ENCODE measurements at places on chromosomes 11 and 22. TPM values are rescaled to one million over a fixed set of nuclear protein-coding genes. Genes with fewer than 3 reads are reported as not detected.

DNA sequence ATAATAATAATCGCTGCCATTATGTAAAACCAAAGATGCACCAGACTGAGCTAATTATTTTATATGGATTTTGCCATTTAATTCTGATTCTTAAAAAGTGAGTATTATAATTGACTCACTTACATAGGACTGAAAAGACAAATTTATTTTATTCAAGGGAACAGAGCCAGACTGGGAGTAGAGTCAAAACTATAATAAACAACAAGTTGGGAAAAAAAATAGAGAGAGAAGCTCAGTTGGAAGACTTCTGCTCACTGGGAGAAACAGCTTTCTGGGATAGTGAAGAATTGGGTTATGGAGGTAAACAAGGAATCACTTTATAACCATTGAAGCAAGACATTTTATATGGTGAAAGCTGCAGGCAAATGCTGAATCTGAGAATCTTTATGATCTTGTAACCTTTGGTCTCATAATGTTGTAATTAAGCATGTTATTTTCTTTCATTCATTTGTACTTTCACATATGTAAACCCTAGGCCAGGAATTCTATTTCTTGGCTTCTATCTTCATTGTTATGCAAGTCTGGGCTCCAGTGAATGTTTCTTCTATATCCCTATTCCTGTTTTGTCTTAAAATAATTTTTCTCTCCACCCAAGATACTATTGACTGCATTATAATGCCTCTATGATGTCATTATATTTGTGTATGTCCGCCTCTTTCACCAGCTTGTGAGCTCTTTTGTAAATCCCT is 725.3 kb upstream of the CCDC179 start:
- no peak overlapping the region for H3K4me3 ChIP-seq
- no peak overlapping the region for H3K27ac ChIP-seq
- DNase-seq, result no peak
- no peaks in the 10 kb centered on the region for H3K4me1 ChIP-seq

SLC35E4 gene
- polyA plus RNA-seq, result 1.6 TPM

DNA sequence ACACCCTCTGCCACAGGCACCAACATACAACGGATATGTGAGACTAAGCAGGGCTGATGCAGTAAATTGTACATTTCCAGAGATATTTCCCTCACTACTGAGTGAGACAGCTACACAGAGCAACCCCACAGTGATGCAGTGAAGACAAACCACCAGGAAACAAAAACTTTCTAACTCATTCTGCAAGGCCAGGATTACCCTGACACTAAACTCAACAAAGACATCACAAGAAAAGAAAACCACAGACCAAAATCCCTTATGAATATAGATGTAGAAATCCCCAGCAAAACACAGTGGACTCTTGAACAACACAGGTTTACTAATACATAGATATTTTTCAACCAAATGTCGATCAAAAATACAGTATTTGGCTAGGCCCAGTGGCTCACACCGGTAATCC is 1.5 kb upstream of the SLC7A4 start:
- no peak overlapping the region for H3K27ac ChIP-seq
- no peak overlapping the region for H3K4me3 ChIP-seq
- peaks cover 7% of the 10 kb centered on the region for H3K4me1 ChIP-seq
- no peaks in the 10 kb centered on the region for H3K36me3 ChIP-seq
- H3K27me3 ChIP-seq, result peaks cover 38% of the 10 kb centered on the region
- DNase-seq, result no peak

DNA sequence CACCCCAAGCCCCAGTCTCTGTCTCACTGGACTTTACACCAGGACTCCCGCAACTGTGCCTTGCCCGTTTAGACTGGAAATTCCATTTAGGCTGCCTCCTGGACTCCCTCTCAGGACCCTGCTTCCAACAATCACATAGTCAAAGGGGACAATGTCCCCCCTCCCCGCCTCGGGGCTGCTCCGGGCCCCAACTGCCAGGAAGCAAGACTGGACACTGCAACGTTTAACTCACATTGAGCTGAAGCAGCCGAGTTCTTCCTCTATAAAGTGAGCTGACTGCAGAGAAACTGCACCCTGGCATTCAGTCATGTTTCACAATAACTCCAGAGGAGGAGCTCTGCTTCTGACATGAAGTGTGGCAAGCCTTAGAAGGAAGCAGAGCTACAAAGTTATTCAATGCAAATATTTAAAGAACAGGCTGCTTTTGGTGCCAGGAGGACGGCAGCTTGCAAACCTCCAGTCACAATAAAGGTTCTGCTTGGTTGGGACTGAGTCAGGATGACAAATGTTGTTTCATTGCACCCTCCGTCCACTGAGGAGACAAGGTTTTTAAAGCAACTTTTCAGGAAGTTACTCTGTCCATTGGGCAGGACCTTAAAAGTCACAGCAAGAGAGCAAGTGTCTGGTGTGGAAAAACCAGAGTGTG is 19.9 kb downstream of the PACSIN2 start:
- no peaks in the 10 kb centered on the region for H3K27me3 ChIP-seq
- peaks cover 21% of the 10 kb centered on the region for H3K4me1 ChIP-seq
- DNase-seq, result no peak
- H3K36me3 ChIP-seq, result no peaks in the 10 kb centered on the region

ALG8 gene
- 30.7 TPM for polyA plus RNA-seq

MICAL2 gene
- 1.9 TPM for polyA plus RNA-seq

RIBC2 gene
- 0.48 TPM for polyA plus RNA-seq

GTSE1 gene
- polyA plus RNA-seq, result 2.8 TPM

PNPLA3 gene
- polyA plus RNA-seq, result not detected

MAJIN gene
- polyA plus RNA-seq, result 2.6 TPM

OR4A16 gene
- polyA plus RNA-seq, result not detected

DNA sequence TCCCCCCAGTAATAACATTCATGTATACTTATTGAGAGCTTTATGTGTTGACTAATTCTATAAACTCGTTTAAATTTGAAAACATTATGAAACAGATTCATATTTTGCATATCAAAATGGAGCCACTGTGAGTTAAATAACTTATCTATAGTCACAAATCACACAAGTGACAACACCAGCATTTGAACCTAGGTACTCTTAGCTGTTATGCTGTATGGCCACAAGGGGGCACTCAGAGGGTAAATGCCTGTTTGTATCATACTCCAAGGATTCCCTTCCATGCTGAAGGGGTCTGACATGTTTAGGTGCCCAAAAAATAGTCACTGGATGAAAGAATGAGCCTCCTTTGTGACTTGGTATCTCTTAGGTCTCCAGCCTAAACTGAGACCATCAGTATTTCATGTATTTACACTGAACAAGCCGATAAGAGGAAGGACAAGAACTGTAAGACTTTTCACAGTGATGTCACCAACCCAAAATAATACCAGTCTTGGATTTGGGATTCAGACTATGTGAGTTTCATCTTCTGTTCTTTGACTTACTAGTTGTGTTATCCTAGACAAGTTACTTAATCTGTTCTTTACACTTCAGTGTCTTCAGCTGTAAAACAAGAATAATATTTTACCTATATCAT is 12.2 kb upstream of the OR52D1 start:
- DNase-seq, result no peak
- no peaks in the 10 kb centered on the region for H3K36me3 ChIP-seq
- H3K27me3 ChIP-seq, result peaks cover 3% of the 10 kb centered on the region
- no peak overlapping the region for H3K4me3 ChIP-seq

GRCh38 chr11:127521413-127521812 is 520.8 kb upstream of the KIRREL3 start:
- no peak overlapping the region for H3K27ac ChIP-seq
- no peak overlapping the region for H3K4me3 ChIP-seq
- H3K36me3 ChIP-seq, result no peaks in the 10 kb centered on the region

- no peaks in the 10 kb centered on the region for H3K36me3 ChIP-seq
- no peak overlapping the region for H3K4me3 ChIP-seq
- H3K4me1 ChIP-seq, result peaks cover 23% of the 10 kb centered on the region
Measured at GRCh38 chr11:47152953-47153950, 23.4 kb downstream of the ARFGAP2 start.

TRIM49 gene
- not detected for polyA plus RNA-seq

GRIK4 gene
- 0.19 TPM for polyA plus RNA-seq

GRCh38 chr11:7657306-7658025 is 15.8 kb downstream of the CYB5R2 start:
- no peaks in the 10 kb centered on the region for H3K27me3 ChIP-seq
- DNase-seq, result no peak
- H3K4me3 ChIP-seq, result no peak overlapping the region

- no peak overlapping the region for H3K27ac ChIP-seq
- DNase-seq, result peak; percentile 56
- H3K27me3 ChIP-seq, result no peaks in the 10 kb centered on the region
- no peaks in the 10 kb centered on the region for H3K36me3 ChIP-seq
- no peak overlapping the region for H3K4me3 ChIP-seq
Measured at GRCh38 chr22:17587629-17588028, 24.3 kb downstream of the SLC25A18 start.

RASGRP2 gene
- 252 TPM for polyA plus RNA-seq

- no peaks in the 10 kb centered on the region for H3K27me3 ChIP-seq
- no peak overlapping the region for H3K27ac ChIP-seq
- no peaks in the 10 kb centered on the region for H3K36me3 ChIP-seq
- no peak overlapping the region for H3K4me3 ChIP-seq
- DNase-seq, result no peak
Measured at GRCh38 chr22:43298062-43298801, 44.9 kb downstream of the SCUBE1 start.

HBD gene
- polyA plus RNA-seq, result 1.0 TPM

DNA sequence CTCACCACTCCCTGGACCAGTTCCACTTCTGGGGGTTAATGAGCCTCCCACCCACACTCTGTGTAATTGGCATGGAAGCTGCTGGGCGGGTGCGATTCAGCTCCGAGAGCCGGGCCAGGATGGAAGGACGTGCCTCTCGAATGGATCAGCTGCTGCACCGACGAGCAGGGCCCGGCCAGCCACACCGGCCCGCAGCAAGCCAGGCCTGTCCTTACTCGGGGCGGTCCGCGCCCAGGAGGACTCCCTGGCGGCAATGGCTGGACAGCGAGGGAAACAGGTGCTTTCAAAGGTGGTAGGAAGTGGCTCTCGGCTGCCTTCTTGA is 4.3 kb upstream of the SHISAL1 start:
- no peak overlapping the region for H3K27ac ChIP-seq
- H3K27me3 ChIP-seq, result no peaks in the 10 kb centered on the region
- H3K4me3 ChIP-seq, result no peak overlapping the region
- DNase-seq, result no peak
- H3K4me1 ChIP-seq, result no peaks in the 10 kb centered on the region
- H3K36me3 ChIP-seq, result no peaks in the 10 kb centered on the region

GRCh38 chr22:23242473-23243001 is 62.2 kb downstream of the BCR start:
- H3K4me3 ChIP-seq, result no peak overlapping the region
- H3K36me3 ChIP-seq, result no peaks in the 10 kb centered on the region
- DNase-seq, result no peak
- H3K4me1 ChIP-seq, result peaks cover 53% of the 10 kb centered on the region
- H3K27ac ChIP-seq, result no peak overlapping the region

CCND1 gene
- 6.4 TPM for polyA plus RNA-seq

DNA sequence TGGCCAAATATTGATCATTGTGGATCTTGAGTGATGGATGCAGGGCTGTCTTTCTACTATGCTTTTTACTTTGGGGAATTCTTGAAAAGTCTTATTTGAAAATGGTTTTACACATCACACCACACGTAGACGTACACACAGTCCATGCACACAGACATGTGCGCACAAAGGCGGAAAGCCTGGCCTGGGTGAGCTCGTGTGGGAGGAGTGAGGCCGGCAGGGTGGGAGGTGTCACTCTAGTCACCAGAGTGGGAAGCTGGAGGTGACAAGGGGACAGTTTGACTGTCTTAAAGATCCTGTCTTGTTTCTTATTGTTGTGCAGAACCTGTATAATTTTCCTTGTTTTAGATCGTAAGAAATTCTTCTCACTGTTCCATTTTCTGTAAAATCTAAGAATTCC is 326.9 kb downstream of the TBC1D22A start:
- H3K27me3 ChIP-seq, result no peaks in the 10 kb centered on the region
- no peak overlapping the region for H3K4me3 ChIP-seq
- H3K27ac ChIP-seq, result no peak overlapping the region
- no peak for DNase-seq
- peaks cover 9% of the 10 kb centered on the region for H3K36me3 ChIP-seq

GRCh38 chr22:45318168-45318557 is 8.4 kb downstream of the FAM118A start:
- peaks cover 62% of the 10 kb centered on the region for H3K4me1 ChIP-seq
- peak overlapping the region; percentile 84 for H3K27ac ChIP-seq

GRCh38 chr22:42990131-42990838 is 24.7 kb downstream of the PACSIN2 start:
- H3K27me3 ChIP-seq, result no peaks in the 10 kb centered on the region
- no peak overlapping the region for H3K27ac ChIP-seq

- H3K36me3 ChIP-seq, result no peaks in the 10 kb centered on the region
- no peaks in the 10 kb centered on the region for H3K27me3 ChIP-seq
- no peak overlapping the region for H3K27ac ChIP-seq
- no peak for DNase-seq
Measured at GRCh38 chr11:110287537-110287936, 8.9 kb downstream of the RDX start.

DNA sequence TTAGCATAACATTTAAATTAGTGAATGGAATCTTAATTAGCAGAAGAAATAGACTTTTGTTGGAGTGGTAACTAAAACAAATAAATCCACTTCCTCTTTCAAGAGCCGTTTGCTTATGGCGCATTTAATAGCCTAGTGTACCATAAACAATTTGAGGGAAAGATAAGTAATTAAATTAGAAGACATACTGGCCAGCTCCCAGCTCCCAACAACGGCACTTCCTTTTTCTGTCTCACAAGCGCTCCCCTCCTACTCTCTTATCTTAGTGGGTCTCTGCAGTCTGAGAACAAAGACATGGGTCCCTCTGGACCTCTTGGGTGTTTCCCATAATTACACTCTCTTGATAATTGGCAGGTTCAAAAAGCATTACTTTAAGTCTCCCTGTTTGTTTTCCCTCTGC is 146.0 kb downstream of the OPCML start:
- H3K36me3 ChIP-seq, result no peaks in the 10 kb centered on the region
- H3K27me3 ChIP-seq, result no peaks in the 10 kb centered on the region
- DNase-seq, result no peak
- no peak overlapping the region for H3K4me3 ChIP-seq
- no peak overlapping the region for H3K27ac ChIP-seq

DNA sequence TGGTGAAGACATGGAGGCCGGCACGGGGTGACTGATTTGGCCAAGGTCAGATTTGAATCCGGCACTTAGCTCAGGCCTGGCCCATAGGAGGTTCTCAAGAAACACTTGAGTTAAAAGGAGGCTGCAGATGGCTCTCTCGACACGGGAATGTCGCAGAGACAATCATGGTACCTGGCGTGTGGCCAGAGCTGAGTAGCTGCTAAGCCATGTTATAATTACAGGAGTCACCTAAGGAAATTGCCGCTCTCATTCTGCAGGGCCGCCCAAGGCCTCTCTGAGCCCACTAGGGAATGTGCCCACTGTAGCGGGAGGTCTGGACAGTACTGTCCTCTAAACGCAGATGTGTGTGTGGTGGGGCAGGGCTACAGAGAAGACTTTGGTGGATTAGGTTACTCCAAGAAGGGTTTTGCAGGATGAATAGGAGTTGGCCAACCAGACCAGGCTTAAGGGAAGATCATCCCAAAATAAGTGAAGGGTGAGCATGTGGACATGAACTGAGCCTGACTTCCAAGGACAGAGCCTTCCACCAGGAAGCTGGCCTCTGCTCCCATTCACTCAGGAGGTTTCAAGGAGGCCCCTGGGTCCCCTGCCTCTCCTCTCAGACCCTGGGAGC is 19.3 kb upstream of the PRR5 start:
- no peak overlapping the region for H3K4me3 ChIP-seq
- peaks cover 60% of the 10 kb centered on the region for H3K4me1 ChIP-seq
- no peak for DNase-seq
- no peaks in the 10 kb centered on the region for H3K36me3 ChIP-seq
- no peaks in the 10 kb centered on the region for H3K27me3 ChIP-seq
- no peak overlapping the region for H3K27ac ChIP-seq

- peaks cover 15% of the 10 kb centered on the region for H3K4me1 ChIP-seq
- no peak for DNase-seq
- no peaks in the 10 kb centered on the region for H3K27me3 ChIP-seq
- no peak overlapping the region for H3K4me3 ChIP-seq
Measured at GRCh38 chr11:34613552-34614056, 7.3 kb upstream of the EHF start.

STARD10 gene
- 31.9 TPM for polyA plus RNA-seq

All from spleen (tissue), 13 donors.